ENCODE measurements at places on chromosomes 6 and 20.

DNA sequence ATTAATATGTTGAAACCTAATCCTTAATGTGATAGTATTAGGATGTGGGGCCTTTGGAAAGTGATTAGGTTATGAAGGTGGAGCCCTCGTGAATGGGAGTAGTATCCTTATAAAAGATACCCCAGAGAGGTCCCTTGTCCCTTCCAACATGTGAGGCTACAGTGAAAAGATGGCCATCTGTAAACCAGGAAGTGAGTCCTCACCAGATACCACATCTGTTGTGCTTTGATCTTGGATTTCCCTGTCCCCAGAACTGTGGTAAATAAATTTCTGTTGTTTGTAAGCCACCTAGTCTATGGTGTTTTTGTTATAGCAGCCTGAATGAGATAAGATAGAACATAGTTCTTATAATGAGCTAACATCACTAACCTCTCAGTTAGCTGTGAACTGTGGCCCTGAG, 16.6 kb upstream of the CALHM6 start:
- no peak for DNase-seq

GRCh38 chr20:50186987-50187402, 3.6 kb upstream of the CEBPB start:
- DNase-seq = no peak

- DNase-seq = no peak
Measured at GRCh38 chr6:30145818-30146217, 9.9 kb downstream of the TRIM40 start.

DNA sequence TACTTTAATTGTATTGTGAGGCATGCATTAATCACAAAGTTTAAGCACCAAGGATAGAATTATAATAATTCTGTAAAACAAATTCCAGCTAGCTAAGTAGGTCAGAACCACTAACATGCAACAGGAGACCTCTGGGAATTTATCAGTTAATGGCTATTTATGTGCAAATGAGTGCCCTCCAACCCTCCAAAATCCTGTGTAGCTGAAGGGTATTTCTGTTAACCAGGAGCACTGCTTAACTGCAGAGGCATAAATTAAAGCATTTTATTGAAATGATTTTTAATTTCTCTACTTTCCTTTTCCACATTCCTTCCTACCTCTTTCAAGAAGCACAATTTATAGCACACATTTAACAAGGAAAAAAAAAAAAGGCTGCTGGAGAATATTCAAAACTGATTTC, 77.0 kb downstream of the MMS22L start:
- no peak for DNase-seq

DNA sequence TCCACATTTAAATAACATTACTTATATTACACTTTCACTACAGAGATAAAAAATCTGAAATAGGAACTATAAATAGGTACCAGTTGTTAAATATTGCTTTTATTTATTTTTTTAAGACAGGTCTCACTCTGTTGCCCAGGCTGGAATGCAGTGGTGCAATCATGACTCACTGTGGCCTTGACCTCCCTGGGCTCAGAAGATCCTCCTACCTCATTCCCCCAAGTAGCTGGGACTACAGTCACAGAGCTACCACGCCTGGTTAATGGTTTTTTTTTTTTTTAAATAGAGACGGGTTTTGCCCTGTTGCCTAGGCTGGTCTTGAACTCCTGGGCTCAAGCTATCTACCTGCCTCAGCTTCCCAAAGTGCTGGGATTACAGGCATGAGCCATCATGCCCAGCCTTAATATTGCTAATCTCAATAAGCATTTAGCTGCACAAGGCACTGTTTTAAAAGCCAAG, 17.3 kb downstream of the EEF1E1 start:
- DNase-seq = no peak

DNA sequence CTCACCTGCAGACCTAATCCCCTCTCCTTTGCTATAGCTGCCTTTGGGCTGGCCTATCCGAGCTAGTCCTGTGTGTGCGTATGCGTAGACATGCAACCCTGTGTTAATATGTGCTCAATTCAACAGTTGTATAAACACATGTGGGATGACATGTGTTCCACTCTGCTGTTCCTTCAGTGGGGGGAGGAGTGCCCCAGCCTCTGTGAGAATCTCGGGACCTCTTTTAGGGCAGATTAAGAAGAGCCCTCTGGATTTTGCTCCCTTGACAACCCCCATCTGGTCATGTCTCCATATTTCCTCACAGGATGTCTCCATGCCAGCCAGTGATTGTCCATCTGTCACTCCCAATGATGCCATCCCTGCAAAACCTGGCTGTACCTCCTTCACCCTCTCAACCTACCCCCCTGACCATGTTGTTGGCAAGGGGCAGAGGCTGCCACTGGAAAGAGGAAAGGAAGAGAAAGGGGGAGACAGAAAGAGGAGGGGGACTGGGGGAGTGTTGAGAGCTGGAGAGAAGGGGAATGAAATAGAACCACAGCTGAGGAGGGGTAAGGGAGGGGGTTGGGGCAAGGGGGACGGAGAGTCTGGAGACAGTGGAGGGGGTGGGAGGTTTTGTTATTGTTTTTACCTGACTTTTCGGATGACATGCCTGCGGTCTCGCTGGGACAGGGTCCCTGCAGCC, 417 bp downstream of the PRRT1 start:
- peak; percentile 88 for DNase-seq

DNA sequence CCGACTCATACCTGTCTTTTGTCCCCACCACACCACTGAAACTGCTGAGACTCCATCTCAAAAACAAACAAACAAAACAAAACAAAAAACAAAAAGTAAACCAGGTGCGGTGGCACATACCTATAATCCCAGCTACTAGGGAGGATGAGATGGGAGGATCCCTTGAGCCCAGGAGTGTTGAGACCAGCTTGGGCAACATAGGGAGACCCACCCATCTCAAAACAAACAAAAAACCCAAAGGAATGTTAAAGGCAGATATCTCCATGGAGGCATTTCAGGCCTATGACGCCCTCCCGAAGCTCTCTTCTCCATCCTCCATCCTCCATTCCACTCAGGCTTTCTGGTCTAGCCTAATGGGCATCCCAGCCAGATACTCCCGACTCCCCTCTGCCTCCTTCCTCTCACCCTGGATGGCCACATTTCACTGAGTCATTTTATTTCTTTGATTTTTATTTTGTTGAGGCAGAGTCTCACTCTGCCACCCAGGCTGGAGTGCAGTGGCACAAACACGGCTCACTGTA, 3.2 kb upstream of the SLC4A11 start:
- no peak for DNase-seq

GRCh38 chr20:9395971-9396370, 118.4 kb upstream of the LAMP5 start:
- DNase-seq = no peak

- no peak for DNase-seq
Measured at GRCh38 chr6:109483735-109484057, 677 bp upstream of the ZBTB24 start.

DNA sequence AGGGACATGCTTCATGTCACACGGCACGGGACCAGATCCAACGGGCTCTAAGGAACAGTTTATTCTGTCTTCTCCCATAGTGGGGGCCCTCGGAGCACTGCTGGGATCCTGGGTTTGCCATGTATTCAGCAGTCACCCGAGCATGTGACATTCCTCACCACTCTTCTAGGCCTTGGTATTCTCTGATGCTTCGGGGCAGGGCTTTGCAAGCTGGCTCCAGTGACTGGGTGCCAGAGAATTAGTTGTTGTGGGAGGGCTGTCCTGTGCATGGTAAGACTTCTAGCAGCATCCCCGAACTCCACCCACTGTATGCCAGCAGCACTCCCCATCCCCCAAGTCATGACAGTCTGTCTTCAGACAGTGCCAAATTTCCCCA, 5.4 kb downstream of the CCN5 start:
- DNase-seq = peak; percentile 41

GRCh38 chr6:165767228-165767627, 104.2 kb upstream of the PDE10A start:
- no peak for DNase-seq

DNA sequence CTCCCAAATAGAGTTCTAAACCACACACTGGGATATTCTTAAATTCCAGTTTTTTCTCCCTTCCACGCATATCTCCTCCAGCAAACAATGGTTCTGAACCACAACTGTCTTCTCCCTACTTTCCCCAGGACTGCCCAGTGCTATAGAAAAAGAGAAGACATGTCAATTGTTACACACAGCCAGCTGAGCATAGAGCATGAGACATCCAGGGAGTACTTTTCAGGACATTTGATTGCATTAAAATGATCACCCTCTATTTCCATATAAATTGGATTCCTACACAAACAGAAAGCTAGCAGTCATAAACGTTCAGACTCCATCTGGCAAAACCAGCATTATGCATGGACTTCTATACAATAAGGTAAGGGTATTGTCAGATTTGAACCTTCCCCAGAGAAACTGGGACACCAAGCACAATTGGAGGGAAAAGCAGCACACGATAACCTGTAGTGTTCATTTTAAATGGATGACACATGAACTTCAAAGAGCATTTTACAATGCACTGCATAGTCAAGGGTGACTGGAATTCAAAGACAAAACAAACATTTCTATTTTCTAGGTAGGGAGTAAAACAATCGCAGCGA, 93.1 kb upstream of the HEY2 start:
- no peak for DNase-seq

DNA sequence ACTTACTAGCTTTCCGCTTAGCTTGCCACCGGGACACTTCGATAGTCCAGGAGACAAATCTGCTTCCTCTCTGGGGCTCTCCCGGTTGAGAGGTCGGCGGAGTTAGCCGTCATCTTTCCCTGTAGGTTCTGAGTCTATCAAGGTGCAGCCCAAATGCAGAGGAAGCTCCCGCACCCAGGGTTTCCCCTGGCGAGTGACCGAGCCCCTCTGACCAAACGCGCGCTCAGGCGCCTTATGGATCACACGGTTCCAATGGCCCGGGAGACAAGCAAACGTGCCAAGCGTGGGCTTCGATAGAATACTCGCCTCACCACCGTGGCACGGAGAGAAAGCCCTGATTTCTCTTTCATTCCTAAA, 15.8 kb upstream of the FOXC1 start:
- no peak for DNase-seq

- no peak for DNase-seq
Measured at GRCh38 chr6:16671302-16672289, 89.7 kb downstream of the ATXN1 start.

- peak; percentile 12 for DNase-seq
Measured at GRCh38 chr6:113558431-113558830, 298.7 kb upstream of the MARCKS start.

GRCh38 chr6:157272866-157273755, 50.2 kb downstream of the TMEM242 start:
- DNase-seq = no peak
